NCI-H1694 (cell line): ENCODE measurements at places on chromosomes 6 and 20.
A peak's percentile ranks its signal among the peaks of the same experiment; 100 is the strongest.

DNA sequence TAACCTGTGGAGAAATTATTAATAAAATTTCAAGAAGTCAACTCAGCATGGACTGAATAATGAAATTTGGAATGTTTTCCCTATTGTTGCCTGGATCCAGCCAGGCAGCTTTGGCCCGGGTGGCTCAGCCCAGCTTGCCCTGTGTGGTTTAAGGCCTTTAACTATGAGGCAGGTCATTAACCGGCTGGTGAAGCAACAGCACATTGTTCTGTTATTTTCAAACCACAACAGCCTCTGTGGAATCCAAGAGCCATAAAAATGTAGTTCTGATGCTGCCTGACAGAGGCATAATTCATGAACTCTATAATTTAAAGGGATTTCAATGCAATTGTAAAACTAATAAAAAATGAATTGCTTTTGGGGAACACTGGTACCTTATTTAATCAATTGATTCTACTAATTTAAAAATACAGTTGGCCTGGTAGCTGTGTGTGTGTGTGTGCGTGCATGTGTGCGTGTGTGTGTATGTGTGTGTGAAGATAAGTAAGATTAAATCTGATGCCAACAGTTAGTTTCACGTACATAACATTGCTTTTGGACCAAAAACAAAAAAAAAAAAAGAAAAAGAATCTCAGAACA is 117.7 kb downstream of the RPS12 start:
- DNase-seq, result no peak

DNA sequence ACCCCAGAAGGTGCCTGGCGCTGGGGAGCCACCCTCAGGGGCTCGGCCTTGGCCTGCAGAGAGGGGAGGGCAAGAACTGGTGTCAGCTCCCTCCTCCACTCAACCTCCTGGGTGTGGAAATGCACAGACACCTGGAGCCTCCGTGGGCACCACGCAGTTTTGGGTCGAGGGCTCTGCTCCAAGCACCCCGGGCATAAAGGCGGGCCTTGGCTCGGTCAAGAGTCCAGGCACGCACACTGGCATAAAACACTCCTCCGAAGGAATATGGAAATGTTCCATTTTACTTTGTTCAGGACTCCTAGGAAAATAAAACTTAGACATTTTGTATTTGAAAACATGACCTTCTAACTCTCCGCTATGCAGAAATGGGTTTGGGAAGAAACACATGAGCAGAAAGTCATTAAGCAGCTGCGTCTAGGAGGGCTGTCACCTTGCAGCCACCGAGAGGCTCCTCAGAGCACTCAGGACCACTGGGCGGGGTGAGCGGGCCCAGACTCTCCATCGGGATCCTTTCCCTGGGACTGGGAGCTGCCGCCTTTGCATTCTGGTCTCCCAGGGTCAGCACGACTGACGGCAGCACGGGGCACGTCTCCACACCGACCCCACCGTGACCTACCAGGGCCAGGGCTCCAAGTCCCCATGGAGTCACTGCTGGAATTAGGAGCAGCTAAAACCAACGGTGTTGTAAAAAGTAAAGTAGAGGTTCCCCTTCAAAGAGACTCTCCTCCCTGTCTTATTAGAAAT is 46.0 kb upstream of the DACT2 start:
- DNase-seq, result no peak

- peak; percentile 63 for DNase-seq
These were observed 38.0 kb downstream of the BMP6 start for GRCh38 chr6:7763881-7764280.

DNA sequence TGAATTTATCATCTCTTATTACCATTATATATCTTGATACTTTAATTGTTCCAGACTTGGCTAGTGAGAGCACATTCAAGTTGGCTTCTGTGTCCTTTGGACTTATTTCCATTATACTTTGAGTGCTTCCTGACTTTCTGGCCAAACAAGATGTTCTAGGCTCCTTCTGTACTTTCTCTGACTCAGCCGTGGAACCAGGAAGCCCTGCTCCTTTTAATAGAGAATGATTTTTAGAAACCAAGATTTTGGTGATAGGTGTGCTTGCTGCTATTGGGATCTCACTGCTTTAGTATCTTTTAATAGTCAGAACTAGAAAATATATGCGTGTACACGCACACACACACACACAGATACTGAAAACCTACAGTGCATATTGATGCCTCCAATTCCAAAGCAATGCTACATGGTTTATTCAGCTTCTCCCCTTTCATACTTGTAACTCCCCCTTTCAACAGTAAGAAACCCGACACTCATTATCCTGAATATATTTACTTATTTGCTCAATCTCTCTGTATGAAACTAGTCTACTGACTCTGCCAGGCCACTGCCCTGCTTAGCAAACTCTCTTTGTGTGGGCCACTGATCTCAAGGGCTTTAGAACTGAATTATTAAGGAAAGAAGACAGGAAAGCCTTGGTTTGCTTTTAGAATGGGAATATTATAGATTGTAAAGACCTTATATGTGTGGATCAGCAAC is 42.7 kb upstream of the EZR start:
- DNase-seq, result no peak

GRCh38 chr6:35014341-35014740 is 125.3 kb downstream of the ANKS1A start:
- no peak for DNase-seq

GRCh38 chr20:5722927-5723326 is 27.3 kb upstream of the SHLD1 start:
- DNase-seq, result no peak

DNA sequence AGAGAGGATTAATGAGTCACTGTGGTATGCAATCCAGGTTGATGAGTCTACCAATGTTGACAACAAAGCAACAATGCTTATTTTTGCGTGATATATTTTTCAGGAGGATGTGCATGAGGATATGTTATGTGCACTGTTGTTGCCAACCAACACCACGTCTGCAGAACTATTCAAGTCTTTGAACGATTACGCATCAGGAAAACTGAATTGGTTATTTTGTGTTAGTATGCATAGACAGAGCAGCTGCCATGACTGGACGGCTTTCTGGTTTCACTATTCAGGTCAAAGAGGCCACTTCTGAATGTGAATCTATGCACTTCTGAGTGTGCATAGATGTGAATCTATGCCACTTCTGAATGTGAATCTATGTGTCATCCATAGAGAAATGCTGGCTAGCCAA is 134.0 kb upstream of the GRIK2 start:
- no peak for DNase-seq

GRCh38 chr20:39294137-39294725 is 332.1 kb downstream of the DHX35 start:
- DNase-seq, result no peak

DNA sequence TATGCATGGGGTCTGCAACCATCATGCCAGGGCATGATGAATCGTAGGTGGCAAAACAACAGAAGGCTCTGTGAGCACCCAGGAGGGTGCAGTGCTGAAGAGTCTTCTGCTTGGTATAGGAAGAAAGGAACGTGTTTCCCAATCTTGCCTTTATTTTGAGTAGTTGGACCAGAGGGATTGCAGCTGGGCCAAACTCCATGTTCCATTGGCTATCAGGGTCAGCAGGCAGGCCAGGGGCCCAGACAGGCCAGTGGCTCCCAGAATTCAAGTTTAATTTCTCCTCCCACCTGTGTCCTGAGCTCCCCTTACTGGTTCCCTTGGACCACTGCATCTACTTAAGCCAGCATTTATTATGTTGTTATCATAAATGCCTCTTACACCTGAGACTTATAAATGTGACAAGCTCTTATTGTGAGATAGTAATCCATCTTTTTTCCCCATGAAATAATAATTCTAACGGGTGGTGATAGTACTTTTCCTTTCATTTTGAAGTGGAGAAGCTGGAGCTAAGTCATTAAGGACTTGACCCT is 918 bp upstream of the TRIM38 start:
- DNase-seq, result no peak

GRCh38 chr6:147522597-147522996 is 14.1 kb downstream of the SAMD5 start:
- DNase-seq, result no peak

DNA sequence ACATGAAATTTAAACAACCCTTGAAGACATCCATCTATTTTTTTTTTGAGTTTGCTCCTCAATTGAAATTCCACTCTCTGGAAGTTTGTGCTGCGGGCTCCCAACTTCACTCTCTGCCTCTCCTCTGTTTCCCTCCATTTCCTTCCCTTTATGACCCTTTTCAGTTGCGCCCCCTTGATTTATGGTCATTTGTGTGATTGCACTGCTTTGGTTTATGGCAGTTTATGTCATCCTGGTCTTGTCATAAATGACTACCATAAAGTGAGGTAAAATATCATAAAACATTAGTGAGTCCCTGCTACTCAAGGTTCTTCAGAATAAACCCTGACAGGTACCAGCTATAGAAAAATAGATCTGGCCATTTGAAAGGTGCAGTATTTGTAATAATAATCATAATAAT is 348.3 kb upstream of the ZFP64 start:
- no peak for DNase-seq

DNA sequence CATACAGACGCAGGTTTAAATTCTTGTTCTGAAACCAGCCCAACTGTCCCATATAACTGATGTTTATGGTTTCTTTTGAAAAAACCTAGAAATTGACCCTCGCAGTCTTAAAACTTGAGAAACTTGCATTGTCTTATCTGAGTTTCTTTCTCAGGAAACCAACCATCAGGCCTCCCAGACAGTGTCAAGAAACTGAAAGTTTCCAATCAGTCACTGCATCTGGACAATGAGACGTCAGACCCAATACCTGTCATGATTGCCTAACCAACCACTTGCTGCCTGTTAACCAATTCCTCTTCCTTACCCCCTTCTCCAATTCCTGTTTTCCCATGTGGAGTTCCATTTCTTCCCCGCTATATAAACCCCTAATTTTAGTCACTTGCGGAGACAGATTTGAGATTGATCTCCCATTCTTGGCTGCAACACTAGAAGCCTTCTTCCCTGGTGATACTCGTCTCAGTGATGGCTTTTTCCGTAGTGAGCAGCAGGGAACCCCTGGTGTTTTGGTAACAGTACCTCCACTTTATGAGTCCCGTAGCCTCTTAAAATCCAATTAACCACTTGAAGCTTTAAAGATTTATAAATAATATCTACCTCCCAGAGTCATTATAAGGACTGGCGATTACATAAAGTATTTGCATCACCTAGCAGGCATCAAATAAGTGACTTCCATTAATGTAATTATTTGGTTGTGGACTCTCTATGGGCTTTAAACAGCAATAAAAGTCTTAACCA is 49.3 kb downstream of the GPR63 start:
- DNase-seq, result no peak

GRCh38 chr6:20119485-20119884 is 92.8 kb downstream of the MBOAT1 start:
- no peak for DNase-seq

GRCh38 chr20:63074631-63075030 is 67.9 kb upstream of the BHLHE23 start:
- DNase-seq, result no peak

DNA sequence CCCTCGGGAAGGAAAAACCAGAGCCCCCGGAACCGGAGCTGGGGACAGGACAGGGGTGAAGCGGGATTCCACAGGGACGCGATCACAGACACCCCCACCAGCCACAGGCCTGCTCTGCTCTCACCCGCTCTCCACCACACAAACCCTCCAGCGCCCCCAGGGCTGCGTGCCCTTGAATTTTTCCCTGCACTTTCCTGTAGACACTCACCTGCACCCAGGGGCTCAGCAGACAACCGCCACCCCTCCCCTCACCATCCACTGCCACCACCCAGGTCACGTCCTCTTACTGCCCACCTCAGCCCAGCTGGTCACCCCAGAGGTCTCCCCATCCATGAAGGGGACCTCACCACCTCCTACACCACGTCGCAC is 631 bp downstream of the ULBP2 start:
- no peak for DNase-seq

- peak; percentile 25 for DNase-seq
These were observed 78.0 kb downstream of the PTPN1 start for GRCh38 chr20:50588034-50588736.

DNA sequence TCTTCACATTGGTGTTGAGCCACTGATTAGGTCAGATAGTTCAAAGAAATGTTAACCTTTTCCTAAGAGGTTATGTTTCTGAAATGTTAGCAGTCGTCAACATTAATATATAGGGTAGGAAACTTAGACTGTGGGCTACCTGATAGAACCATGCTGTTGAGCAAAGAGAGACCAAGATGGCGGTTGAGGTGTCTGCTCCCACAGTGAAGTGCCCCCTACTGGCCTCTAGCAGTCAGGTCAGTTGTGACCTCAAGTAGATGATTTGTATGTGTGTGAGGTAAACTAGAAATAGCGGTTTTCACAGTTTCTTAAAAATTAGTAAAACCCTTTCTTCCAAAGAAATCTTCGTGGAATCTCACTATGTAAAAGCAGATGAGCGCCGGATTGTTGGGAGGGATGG is 40.3 kb downstream of the MTHFD1L start:
- no peak for DNase-seq

- DNase-seq, result no peak
These were observed 232.7 kb upstream of the MOCS1 start for GRCh38 chr6:40166963-40167362.

GRCh38 chr6:140095532-140095931 is 721.1 kb upstream of the CITED2 start:
- DNase-seq, result no peak

- DNase-seq, result no peak
These were observed 2.0 kb downstream of the TRAM2 start for GRCh38 chr6:52574709-52575501.

- no peak for DNase-seq
These were observed 439.1 kb upstream of the NOX3 start for GRCh38 chr6:155894758-155895157.

DNA sequence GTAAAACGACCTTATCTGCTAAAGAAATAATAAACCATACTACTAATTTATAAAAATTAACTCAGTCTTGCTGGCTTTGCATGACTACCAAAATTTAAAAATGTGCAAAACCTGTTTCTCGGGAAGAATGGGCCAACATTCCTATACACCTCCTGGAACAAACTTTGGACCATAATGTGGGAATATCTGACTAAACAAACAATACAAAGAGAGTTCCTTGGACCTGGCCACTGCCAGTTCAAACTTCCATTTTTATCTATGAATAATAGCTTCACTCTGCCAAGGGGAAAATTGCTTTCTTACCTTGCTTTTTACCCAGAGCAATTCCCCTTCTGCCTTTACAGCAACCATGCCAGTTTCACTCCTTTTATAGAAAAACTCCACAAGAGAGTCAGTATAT is 38.7 kb upstream of the POU5F1 start:
- no peak for DNase-seq

GRCh38 chr6:119052292-119052889 is 26.1 kb downstream of the FAM184A start:
- no peak for DNase-seq

DNA sequence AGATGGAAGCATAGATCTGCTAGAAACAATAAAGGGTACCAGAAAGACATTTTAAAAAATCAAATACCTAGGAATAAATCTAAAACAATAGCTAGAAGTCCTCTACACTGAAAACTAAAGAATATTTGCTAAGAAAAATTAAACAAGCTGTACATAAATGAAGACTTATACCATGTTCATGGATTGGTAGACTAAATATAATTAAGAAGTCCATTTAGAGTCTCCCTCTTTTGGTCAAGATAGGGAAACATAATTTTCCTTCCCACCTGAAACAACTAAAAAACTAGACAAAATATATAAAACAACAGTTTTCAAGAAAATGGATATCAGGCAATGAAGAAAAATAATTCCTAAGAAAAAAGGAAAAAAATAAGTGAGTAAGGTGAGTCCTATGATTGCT is 120.0 kb upstream of the TAB2 start:
- no peak for DNase-seq

GRCh38 chr6:19028201-19028600 is 641.1 kb downstream of the RNF144B start:
- DNase-seq, result no peak

GRCh38 chr20:36613974-36614373 is 8.4 kb downstream of the RAB5IF start:
- no peak for DNase-seq
